Muscle of leg (tissue), 16 donors: ENCODE measurements at places on chromosomes 7 and 10. TPM values are rescaled to one million over a fixed set of nuclear protein-coding genes. Genes with fewer than 3 reads are reported as not detected.

Gene THSD7A
- polyA plus RNA-seq: 6.4 TPM

Gene C10orf67
- 0.06 TPM for polyA plus RNA-seq

Gene FGFBP3
- polyA plus RNA-seq: 2.6 TPM

Gene SH2B2
- 13.0 TPM for polyA plus RNA-seq

Gene RGS10
- 58.4 TPM for polyA plus RNA-seq

Gene PRSS37
- polyA plus RNA-seq: not detected

Gene TSPAN13
- polyA plus RNA-seq: 77.2 TPM

Gene CELF2
- polyA plus RNA-seq: 70.5 TPM

Gene CH25H
- polyA plus RNA-seq: 0.39 TPM

Gene ABCB4
- polyA plus RNA-seq: 1.7 TPM

Gene LRRC4
- 6.4 TPM for polyA plus RNA-seq

Gene TYW1
- 14.2 TPM for polyA plus RNA-seq

Gene EDRF1
- polyA plus RNA-seq: 19.9 TPM

Gene GJD4
- polyA plus RNA-seq: 17.7 TPM

- DNase-seq: no peak
Observed at GRCh38 chr10:130769146-130770017, 542.1 kb downstream of the TCERG1L start.

GRCh38 chr7:87564296-87564963 lies 36.3 kb downstream of the ABCB1 start:
- DNase-seq: no peak

DNA sequence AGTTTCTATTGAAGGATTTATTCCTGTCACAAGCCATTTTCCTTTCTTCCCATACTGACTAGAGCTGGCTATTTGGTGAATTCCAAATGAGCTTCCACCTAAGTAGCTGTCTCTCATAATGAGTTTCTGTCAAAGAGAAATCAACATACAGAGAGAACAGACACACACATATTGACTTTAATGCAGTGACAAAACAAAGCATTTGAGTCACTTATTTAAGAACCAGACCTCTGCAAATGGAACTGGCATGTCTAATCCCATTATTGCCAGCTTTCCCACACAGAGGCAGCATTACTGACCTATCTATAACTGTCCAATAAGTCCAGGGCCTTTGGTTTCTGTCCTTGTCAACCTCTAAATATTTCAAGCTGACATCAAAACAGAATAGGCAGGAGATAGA lies 179.3 kb upstream of the CSTF2T start:
- DNase-seq: no peak

GRCh38 chr7:112223310-112223709 lies 16.8 kb downstream of the ZNF277 start:
- no peak for DNase-seq

- no peak for DNase-seq
Observed at GRCh38 chr7:18566829-18567228, 71.3 kb downstream of the HDAC9 start.

DNA sequence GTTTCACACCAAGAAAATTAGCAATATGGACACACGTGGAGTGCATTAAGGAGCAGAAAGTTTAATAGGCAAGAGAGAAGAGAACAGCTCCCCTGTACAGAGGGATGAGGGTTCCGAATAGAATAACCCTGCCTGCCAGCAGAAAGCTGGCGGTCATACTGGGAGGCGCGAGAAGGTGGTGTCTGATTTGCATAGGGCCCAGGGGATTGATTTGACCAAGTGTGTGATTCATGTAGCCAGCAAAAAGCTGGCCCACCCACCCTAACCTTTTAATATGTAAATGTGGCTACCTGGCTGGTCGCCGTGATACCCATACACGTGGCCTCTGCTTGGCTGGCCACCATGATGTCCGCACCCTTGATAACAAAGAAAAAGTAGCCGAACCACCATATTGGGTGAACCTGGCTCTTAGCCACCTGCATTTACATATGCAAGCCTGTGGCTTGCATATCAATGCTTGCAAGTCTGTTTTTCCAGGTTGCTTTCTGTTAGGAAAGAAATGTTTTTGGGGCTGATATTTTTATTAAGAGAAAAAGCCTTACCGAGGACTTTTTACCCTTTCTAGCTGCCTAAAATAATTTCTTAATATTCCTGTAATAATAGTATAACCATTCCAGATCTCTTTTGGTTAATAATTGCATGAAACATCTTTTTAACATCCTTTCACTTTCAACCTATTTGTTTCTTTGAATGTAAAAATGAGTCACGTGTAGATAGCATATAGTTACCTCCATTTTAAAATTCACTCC lies 20.5 kb upstream of the VWDE start:
- DNase-seq: no peak

DNA sequence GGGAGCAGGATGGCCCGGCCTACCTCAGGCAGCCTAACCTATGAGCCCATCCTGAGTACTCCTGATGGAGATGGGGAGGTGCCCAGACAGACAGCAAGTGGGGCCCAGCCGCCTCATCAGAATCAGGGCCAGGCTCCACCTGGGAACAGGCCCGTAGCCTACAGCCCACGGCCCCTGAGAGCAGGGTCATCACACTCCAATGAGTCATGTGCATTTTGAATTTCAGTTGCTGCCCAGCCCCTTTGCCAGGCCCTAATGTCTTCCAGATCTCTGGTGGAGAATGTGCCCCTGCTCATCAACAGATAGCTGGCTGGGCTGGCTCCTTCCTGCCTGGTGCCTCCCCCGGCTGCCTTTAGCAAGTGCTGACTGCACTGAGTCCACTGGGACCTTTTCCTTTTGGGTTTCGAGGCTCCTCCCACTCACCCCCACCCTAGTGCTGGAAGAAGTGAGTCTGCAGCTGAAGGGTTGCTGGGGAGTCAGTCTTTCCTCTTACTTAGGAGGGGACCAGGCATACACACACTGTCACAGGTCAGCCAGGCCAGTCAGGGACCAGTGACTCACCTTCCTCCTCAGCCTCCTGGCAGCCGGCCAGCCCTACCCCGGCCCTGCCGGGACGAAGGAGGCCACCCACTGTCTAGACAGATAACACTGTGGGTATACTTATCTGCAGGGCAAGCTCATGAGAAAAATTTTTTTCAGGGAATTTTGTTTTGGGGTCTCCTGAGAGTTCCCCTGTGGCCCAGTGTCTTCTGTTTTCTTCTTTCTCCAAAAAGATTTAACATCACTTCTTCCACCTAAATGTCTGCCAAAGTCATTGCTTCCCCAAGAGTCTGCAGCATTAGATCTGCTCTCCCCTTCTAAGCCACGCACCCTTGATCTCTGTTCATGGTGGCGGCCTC lies 9.1 kb upstream of the ASIC3 start:
- peak; percentile 53 for DNase-seq

DNA sequence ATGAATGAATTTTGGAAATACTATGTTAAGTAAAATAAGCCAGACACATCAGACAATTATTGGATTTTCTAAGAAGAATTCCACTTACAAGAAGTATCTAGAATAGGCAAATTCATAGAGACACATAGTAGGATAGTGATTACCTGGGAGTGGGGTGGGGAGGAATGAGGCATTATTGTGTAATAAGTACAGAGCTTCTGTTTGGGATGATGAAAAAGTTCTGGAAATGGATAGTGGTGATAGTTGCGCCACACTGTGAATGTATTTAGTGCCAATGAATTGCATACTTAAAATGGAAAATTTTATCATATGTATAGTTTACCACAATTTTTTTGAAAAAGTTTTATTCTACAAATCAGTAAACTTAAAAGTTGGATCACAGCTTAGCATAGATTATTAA lies 297.2 kb upstream of the KAT6B start:
- DNase-seq: no peak

DNA sequence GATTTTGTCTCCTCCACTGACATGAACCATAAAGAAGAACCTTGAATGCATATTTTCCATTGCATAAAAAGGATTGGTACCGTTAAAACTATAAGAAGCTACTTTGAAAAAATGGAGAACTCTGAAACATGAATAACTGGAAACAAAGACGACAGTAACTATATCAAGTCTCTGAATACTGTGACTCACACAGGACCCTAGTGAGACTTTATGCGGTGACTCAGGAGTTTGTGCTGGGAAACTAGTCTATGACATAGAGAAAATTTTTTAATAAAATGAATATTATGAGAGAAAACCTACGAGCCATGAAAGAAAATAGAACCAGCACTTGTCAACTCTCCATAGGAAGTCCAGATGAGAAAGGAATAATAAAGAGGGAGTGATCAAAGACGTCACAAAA lies 339.9 kb upstream of the ADARB2 start:
- no peak for DNase-seq

DNA sequence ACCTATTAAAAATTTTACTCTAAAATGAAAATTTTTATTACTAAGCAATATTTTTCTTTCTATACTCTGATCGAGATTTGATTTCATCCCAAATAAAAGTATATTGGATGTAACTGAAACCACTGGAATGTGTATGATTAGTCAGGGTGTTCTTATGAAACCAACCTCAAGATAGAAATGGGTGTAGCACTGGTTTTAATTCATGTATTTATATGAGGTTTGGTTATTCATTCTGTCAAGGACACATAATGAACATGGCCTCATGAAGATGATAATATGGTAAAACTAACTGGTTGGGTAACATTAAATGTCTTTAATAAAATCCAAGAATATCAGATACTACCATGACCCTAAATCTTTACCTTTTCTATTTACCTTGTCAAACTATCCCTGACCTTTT lies 197.7 kb downstream of the SEMA3A start:
- DNase-seq: no peak

GRCh38 chr7:46654546-46655443 lies 733.7 kb upstream of the IGFBP3 start:
- DNase-seq: no peak

- DNase-seq: peak; percentile 70
Observed at GRCh38 chr7:105224884-105225651, 163.7 kb downstream of the SRPK2 start.

- DNase-seq: no peak
Observed at GRCh38 chr10:2011106-2011716, 273.9 kb upstream of the ADARB2 start.

DNA sequence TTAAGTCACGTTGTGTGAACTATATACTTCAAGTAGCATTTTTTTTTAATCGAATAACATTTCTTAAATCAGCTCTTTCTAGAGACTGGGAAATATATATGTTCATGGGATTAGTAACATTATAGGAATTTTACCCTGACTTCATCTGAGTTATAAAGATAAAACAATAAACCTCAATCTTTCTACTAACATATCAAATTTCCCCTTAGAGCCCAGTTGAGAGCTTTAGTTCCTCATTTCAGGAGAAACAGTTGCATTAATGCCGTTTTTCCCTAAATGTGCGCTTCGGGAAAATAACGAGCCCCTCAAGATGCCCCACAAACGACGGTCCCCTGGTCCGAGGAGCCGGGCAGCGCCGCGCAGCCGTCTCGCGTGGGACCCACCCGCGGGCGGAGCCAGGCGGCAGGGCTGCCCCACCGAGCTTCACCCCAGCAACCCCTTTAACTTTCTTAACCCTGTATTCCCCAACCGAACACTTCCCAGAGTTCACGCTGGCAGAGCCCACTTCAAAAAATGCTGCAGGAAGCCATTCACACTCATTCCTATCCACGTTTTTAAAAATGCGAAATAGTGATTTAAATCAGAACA lies 152.5 kb upstream of the YAE1 start:
- peak; percentile 10 for DNase-seq

DNA sequence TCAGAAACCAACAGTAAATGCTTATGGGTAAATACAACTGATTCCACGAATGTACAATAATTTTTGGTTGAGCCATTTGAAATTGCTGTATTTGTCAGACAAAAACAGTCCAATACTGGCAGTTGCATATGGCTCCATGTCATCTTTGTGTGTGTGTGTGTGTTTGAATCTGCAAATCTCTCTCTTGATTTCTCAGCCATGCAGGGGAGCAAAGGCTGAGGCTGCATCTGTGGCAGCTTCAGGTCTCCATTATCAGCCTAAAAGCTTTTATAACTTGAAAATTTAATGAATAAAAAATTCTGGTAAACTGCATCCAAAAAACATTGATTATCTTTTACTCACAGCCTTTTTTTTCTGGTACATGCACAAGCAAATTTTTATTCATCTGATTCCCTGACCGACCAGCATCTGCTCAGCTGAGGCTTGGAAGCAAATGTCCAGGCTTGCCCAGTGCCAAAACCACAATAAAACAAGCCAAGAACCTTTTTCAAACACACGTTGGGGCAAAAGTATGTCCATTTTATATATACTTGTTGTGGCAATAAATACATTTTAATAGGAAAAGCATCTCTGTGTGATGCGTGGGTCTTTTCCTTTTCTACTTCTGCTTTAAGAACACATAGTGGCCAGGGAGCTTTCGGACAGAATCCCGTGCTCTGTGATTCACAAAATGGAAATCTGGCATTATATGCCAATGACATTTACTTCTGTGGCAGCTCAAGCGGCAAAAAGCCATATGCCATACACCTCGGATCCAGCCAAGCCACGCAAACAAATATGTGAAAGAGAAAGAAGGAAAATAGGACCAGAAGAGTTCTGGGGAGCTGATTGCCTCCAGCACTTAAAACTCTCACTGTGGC lies 275.6 kb upstream of the AOAH start:
- peak; percentile 57 for DNase-seq

- DNase-seq: no peak
Observed at GRCh38 chr7:1763033-1763432, 93.0 kb downstream of the ELFN1 start.

DNA sequence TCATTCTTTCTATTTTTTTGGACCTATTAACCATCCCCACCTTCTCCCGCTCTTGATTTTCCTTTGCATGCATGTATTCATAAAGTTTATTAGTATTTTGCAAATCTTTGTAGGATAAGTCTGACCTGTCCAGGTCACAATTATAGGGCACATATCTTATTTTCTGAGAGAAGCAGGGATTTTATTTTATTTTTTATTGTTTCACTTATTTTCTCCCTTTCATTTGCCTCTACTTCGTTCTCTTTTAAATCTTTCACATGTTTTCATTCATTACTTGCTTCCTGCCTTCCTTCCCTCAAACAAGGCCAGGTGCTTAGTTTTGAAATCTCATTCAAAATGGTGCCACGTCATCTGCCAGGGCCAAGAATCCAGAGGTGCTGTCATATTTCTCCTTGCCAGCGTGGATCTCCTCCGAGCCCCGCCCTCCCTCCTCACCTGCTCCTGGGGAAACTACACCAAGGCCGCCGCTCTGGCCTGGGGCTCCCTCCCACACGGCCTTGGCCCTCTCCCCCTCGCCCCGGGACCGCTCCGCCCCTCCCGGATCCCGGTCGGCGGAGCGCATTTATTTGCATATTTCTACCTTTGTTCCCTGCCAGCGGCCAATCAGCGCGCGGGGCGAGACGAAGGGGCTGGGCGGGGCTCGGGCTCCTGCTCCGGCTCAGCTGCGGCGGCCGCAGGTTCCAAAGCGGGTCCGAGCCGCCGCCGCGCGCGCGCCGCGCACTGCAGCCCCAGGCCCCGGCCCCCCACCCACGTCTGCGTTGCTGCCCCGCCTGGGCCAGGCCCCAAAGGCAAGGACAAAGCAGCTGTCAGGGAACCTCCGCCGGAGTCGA lies at the start of gene TSPAN13:
TSPAN13 (plus strand) TSS at position 654 of the 830 bp plus-strand sequence. CDS start 213 bp downstream, outside the sequence.
- DNase-seq: peak; percentile 75

- DNase-seq: peak; percentile 89
Observed at GRCh38 chr10:51640120-51640819, 59.1 kb downstream of the CSTF2T start.
